ENCODE measurements at places on chromosomes 4 and X.

GRCh38 chr4:122003335-122003734 lies 51.5 kb upstream of the TRPC3 start:
- DNase-seq, result no peak

DNA sequence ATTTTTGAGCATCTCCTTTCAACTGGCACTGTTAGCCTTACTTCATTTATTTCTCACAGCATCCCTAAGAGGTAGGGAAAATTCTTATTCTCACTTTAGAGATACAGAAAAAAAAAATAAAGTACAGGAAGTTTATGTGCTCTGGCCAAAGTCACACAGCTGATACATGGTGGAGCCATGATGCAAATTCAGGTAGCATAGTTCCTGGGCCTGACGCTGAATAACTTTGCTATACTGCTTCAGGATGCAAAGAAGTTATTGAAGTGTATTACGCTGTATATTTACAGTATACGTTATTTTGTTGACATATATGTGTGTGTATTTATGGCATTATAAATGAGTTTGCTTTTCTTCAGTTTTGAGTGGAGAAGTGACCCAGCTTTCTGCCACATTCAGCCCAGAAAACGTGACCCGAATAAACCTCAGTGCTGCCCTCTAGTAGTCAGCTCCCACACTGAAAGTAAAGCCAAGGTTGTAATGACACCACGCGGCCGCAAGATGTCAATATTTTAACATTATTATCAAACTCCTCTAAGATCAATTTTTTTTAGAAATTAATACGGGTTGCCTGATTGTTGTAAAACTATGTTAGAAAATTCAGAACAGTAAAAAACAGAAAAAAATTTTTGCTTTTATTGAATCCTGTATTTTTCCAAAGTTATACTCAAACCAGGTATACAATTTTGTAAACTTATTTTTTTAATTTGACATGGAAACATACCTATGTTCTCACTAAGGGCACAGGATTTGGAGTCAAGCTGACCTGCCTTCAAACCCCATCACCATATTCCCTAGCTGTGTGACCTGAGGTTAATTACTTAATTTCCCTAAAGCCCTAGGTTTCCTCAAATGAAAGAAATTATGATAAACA lies 3.8 kb upstream of the GUCY2F start:
- peak; percentile 18 for DNase-seq

- DNase-seq, result no peak
Measured at GRCh38 chr4:61583696-61584095, 383.6 kb downstream of the ADGRL3 start.

DNA sequence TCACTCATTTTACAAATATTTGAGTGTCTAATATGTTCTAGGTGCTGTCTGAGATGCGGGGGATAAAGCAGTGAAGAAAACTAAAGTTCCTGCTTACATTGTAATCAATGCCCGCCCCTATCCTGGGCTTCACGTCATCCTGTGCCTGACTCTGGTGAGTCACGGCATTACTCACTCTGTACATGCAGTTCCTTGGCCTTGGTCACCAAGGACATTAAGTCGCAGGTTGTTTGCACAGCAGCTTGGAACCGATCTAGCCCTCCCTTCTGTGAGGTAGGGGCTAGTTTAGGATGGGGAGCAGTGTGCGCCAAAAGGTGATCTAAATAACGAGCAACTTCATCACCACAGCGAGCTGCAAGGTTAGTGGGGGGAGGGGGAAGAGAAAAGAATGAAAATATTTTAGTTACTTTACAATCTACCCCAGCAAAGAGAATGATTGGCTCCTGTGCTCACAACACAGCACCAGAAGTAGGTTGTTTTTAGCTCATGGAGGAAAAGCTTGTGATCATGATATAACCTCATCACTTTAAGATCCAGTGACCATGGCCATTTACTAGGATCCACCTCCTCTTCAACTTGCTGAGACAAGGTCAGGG lies 48.0 kb upstream of the HDAC8 start:
- DNase-seq, result peak; percentile 4

GRCh38 chrX:120617996-120618630 lies 11.7 kb downstream of the C1GALT1C1 start:
- DNase-seq, result no peak

- no peak for DNase-seq
Measured at GRCh38 chr4:180532691-180533090, 1710.5 kb upstream of the TENM3 start.

- DNase-seq, result no peak
Measured at GRCh38 chrX:56728752-56729151, 291 bp upstream of the NBDY start.

- no peak for DNase-seq
Measured at GRCh38 chr4:140126261-140126660, 27.7 kb downstream of the MAML3 start.

GRCh38 chrX:142616636-142617035 lies 409.1 kb upstream of the SPANXN4 start:
- no peak for DNase-seq

GRCh38 chrX:10159145-10159468 lies 2.3 kb downstream of the CLCN4 start:
- no peak for DNase-seq

DNA sequence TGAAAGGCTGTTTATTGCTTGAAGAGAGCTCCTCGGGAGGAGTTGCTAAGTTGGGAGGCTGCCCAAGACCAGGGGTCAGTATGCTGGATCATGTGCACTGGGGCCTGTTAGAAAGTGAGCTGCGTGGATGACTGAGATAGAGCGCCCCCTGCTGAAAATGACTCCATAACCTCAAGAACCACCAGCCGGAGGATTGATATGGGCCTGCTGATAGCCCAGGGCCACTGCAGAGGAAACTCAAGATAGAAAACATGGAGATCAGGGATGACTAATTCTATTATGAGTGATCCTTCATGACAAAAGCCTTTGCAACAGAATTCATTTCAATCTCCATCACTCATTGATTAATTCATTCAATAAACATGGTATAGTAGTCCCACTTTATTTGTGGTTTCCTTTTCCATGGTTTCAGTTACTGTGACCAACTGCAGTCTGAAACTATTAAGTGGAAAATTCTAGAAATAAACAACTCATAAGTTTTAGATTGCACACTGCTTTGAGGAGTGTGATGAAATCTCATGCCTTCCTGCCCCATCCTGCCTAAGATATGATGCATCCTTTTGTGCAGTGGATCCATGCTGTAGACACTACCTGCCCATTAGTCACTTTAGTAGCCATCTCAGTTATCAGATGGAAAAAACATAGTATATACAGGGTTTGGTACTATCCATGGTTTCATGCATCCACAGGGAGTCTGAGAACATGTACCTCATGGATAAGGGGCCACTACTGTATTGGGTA lies 126.7 kb upstream of the MBNL3 start:
- DNase-seq, result peak; percentile 61

DNA sequence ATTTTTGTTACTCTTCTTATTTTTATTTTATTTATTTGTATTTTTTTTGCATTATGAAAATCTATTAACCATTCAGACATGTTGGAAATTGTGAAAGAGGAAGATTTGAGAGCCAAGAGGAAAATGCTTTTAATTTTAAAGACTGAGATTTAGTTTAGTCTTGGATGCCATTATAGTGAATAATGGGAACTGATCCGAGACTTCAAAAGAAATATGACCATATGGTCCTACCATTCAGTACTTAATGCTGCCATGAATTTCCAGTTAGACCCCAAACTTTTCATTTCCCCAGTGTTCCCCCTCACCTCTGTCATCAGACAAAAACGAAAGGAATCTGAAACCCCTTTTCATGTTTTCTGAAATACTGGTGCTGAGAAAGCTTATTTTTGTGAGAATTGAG lies 95.5 kb downstream of the TENM3 start:
- DNase-seq, result no peak

GRCh38 chr4:6839579-6839978 lies 57.1 kb downstream of the KIAA0232 start:
- DNase-seq, result no peak

- DNase-seq, result no peak
Measured at GRCh38 chr4:3790006-3790561, 23.9 kb downstream of the ADRA2C start.

GRCh38 chr4:120850018-120850599 lies 72.4 kb downstream of the PRDM5 start:
- no peak for DNase-seq

GRCh38 chrX:95505721-95506120 lies 1178.9 kb upstream of the DIAPH2 start:
- DNase-seq, result no peak

DNA sequence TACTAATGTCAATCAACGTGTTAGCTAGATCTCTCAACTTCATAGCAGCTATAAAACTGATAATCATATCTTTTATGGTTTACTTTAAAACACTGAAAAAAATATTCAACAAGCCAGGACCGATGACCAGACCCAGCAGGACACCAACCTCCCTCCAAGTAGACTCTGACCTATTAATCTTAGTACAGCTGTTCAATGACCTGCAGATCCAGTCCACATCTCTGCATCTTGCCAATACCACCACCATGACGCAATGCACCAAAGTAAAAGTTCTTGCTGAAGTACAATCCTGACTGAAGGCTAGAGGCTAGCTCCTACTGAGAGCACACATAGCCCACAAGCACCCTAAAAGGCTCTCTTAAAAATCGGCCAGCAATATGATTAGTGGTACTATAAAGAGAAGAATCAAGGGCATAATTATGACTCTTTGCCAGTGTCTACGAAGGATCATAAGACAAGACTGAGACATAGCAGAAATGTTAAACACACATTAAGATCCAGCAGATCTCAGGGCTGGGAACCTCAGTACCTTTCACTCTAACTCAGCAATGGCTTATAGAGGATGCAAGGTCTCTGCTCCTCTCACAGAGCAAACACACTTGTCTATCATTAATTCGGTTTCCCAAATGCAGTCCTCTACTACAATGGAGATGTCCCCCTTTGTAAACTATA lies 7.6 kb downstream of the MED14 start:
- no peak for DNase-seq

DNA sequence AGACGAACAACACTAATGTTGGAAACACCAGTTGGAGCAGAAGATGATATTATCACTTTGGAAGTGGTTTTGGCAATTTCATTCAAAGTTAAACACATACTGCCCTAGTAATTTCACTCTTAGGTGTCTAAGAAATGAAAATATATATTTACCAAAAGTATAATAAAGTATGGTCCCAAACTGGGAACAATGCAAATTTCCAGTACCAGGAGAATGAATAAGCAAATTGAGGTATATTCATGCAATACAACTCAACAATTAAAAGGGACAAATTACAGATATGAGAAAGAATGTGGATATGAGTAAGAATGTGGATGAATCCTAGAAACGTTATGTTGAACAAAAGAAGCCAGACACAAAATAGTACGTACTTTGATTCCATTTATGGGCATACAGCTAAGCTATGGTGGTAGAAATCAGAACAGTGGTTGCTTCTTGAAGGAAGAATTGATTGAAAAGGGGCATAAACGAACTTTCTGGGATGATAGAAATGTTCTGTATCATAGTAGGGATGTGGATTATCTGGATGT lies 10.0 kb downstream of the ELMOD2 start:
- no peak for DNase-seq

GRCh38 chr4:170374770-170375169 lies 285.0 kb upstream of the AADAT start:
- DNase-seq, result no peak

DNA sequence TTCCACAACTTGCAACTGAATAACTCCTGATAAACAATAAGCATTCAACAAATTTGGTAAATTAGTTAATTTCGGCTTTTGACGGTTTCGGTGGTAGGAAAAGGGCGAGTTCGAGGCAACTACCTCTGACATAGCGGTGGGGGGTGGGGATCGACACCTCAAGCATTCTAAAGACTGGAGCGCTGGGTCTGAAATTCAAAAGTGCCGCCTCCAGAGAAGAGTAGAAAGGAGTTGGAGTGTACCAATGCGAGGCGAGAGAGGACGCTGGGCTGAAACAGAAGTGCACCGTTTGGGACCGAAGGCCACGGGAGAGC lies 725 bp downstream of the SMC1A start:
- no peak for DNase-seq

GRCh38 chr4:137083571-137084135 lies 448.6 kb downstream of the PCDH18 start:
- no peak for DNase-seq

- no peak for DNase-seq
Measured at GRCh38 chrX:53398216-53398615, 24.2 kb downstream of the SMC1A start.

- no peak for DNase-seq
Measured at GRCh38 chr4:146255874-146256273, 41.5 kb downstream of the REELD1 start.

DNA sequence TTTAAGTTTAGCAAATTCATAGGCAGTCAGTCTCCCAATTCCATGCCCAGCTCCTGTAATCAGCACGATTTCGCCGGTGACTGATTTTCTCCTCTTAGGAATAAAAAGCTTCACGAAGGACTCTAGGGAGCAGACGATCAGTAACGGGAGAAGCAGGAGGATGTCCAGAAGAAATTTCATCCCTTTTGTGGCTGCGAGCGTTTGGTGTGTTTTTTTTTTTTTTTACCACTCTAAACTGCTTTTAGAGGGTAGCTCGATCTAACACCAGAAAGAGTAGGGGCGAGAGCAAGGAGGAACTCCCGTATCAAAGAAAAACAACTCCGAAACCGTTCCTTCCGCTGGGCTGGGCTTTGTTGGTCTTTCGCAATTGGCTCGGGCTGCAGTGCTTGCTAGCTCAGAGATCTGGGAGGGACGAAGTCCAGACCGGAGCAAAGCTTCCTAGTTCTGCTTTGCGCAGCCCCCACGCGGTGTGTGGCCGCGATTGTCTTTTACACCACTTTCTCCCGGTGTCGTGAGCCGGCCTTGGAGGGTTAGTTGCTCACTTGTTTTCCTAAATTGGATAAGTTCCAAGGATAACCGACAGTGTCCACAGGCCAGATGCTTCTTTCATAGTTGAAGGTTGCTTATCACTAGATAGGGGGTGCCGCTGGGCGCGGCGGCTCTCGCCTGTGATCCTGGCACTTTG lies at the start of gene HSD17B11:
HSD17B11 (minus strand) TSS at position 298 of the 685 bp plus-strand sequence; CDS start at position 180, 118 bp downstream.
- DNase-seq, result peak; percentile 54

- DNase-seq, result no peak
Measured at GRCh38 chrX:28787206-28787605, 200.0 kb downstream of the IL1RAPL1 start.

DNA sequence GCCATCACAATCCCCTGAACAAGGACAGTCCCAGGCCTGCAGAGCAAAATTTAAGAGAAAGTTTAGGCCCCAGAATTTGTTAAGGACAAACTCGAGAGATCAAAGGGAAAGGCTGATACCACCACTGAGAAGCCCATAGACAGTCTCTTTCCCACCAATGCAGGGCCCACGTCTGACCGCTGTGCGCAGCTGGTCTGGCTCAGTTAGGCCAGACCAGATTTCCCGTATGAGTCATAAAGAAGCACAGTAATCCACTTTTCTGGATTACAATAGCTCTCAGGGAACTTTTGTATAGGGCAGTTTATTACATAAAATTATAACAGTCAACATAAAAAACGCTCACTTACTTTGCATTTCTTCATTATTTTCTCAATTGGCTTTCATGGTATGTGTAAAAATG lies 259.5 kb downstream of the RCHY1 start:
- no peak for DNase-seq

GRCh38 chrX:91081873-91082272 lies 352.8 kb upstream of the PABPC5 start:
- no peak for DNase-seq

GRCh38 chr4:8188743-8189550 lies 10.1 kb upstream of the SH3TC1 start:
- no peak for DNase-seq

Data from stimulated activated effector memory CD8-positive, alpha-beta T cell treated with anti-CD3 and anti-CD28 coated beads, Interleukin-12 subunit alpha, Interleukin-12 subunit beta, amount 100 ng/mL, for 72 hours (primary cell).